SHP77 (cell line): ENCODE measurements at places on chromosomes 1 and 21.

DNA sequence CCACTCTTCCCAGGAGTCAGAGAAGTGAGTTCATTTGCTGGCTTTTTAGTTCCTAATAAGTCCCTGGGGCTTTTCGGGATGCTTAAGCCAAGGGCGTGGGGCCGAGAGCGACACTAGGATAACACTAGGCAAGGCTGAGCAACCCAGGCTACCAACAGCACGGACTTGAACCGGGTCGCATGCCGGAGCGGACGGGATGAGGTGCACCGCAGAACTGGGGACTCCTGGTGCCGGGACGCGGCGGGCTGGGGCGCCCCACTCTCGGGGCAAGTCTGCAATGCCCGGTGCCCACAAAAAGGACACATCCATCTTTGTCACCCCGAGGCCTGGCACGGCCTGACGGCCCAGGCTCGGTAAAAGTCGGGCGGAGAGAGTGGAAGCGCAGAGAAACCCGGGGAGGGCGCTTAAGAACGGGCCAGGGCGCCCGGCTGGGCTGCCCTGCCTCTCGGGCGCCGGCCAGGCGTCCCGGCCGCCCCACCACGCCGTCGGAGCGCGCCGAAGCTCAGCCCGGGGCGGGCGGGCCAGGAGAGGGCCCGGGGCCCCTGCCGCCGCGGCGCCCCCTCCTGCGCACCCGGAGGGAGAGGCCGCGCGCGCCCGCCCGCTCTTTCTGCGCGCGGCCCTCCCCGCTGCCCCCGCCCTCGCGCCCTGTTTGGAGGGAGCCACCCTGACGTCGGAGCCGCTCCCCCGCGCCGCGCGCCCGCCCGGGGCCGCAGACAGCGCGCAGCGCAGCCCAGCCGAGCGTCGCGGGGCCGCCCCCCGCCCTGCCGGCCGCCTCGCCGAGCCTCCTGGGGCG is at the start of gene NBL1:
NBL1 (plus strand) TSS at position 710 of the 793 bp plus-strand sequence. CDS start 10,720 bp downstream, outside the sequence.
- no peak for DNase-seq

DNA sequence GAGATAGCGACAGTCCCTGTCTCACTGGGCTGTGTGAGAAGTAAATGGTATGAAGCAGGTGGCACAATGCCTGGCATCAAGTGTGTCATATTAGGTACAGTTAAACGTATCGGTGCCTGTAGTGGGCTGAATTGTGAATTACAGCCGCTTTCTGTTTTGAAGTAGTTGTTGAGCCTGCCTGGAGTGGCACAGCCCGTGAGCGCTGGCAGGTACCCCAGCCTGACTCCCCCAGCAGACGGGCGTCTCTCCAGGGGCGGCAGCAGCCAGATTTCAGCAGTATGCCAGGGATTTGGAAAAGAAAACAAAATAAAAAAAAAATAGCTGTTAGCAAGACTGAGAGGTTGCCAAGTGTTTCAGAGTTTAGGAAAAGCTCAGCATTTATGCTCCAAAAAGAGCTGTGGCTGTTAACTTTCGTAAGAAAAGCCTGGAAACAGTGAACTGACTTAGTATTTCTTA is 26.6 kb upstream of the GPR153 start:
- DNase-seq: no peak

GRCh38 chr1:39608921-39609320 is 30.5 kb downstream of the HEYL start:
- DNase-seq: no peak

- DNase-seq: no peak
Observed at GRCh38 chr1:997713-997992, 2.2 kb downstream of the HES4 start.
